ENCODE measurements at places on chromosomes 12 and 14. TPM values are rescaled to one million over a fixed set of nuclear protein-coding genes. Genes with fewer than 3 reads are reported as not detected.

Gene NPFF
- not detected for total RNA-seq

Gene PRPF39
- total RNA-seq: 12.2 TPM

Gene SLC5A8
- total RNA-seq: not detected

Gene HOXC9
- total RNA-seq: 18.6 TPM

Gene LRRC43
- not detected for total RNA-seq

Gene PDE3A
- total RNA-seq: 4.8 TPM

Measured in gastrocnemius medialis (tissue), 4 donors.